NCI-H2227 treated with DMSO at 0.1 percent for 48 hours (cell line): ENCODE measurements at places on chromosomes 16 and 17.

GRCh38 chr16:50735629-50736122, 6.2 kb upstream of the CYLD start:
- DNase-seq = no peak

- DNase-seq = no peak
Measured at GRCh38 chr16:70612931-70613330, 33.4 kb upstream of the IL34 start.

DNA sequence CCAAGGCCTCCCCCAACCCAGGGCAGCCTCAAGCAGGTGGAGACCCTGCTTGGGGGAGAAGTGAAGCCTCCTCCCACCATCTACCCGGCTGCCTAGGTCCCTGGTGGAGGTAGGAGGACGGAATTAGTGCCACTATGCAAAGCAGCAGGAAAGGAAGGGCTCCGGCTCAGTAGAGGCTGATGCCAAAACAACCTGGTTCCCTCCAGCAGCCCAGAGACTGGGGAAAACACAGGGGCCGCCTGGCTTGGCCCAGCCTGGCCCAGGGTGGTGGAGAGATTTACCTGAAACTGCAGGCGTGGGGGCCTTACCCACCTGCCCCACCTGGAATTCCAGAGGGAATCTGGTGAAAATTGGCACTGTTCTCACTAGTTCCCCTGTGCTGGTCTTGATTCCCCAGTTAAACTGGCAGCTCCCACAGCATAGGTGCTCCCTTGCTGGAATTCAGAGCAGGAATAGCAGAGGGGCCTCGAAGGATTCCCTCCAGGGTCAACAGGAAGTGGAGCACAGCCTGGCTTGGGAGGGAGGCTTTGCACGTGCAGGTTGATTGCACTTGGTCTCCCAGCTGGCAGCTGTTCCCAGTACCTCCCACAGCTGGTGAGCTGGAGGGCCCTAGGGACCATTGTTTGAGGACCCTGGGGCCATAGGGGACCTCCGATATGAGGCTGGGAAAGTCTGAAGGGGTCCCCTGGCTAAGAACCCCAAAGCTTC, 4.5 kb downstream of the CD79B start:
- DNase-seq = no peak

- DNase-seq = no peak
Measured at GRCh38 chr17:74298778-74299177, 24.7 kb downstream of the DNAI2 start.

DNA sequence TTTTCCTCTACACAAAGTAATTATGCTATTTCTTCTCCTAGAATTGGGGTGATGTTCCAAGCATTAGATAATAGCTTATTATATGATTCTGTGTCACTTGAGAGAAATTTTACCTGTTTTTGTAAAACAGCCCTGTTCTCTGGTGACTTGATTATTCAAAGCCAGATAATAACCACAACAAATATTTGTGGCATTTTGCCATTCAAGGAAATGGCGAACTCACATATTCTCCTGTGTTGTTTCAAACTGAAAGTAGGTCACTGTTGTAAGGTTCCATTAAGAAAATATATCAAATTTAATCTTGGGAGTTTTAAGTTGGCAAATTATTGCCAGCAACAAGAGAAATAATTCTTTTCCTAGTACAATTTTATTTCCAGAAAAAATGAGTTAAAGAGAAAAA, 124.8 kb downstream of the STXBP4 start:
- no peak for DNase-seq

DNA sequence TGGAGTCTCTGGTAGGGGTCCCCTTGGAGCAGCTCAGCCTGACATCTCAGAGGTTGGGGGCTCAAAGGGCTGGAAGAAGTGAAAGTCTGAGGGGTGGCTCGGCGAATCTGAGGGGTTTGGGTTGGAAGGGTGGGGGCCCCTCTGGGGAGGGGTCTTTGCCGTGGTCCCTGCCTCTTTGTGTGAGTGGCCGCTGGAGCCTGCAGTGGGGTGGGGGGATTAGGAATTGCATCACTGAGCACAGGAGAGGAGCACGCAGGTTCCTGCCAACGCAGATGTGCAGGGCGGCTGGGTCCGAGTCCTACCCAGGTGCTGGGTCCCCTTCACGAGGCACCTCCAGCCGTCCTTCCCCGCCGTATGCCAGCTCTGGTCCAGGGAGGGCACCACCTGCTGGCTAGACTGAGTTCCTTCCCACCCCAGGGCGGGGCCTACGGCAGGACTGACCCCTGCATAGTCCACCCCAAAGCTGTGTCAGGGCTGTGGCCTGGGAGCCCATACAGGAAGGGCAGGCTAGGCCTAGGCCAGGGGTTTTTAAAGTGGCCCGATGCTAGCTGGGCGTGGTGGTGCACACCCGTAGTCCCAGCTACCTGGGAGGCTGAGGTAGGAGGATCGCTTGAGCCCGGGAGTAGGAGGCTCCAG, 9.9 kb downstream of the FMNL1 start:
- no peak for DNase-seq

DNA sequence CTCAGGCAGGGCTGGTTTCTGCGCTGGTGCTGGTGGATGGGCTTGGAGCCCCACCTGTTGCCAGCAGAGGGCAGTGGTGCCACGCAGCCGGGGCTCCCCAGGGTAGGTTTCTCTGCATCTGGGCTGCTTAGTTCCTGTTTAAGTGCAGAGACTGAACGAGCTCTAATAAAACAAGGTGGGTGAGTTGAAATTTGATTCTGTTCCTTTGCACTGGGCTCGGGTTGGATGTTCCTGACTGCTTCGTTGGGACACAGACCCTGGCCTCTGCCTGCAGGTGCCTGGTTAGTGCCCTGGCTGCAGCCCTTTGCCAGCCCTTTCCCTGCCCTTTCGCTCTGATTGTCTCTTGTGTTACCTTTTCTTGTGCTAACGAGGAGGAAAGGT, 30.0 kb downstream of the TBCD start:
- peak; percentile 48 for DNase-seq

- DNase-seq = no peak
Measured at GRCh38 chr16:4407543-4408322, 8.7 kb downstream of the CORO7 start.

DNA sequence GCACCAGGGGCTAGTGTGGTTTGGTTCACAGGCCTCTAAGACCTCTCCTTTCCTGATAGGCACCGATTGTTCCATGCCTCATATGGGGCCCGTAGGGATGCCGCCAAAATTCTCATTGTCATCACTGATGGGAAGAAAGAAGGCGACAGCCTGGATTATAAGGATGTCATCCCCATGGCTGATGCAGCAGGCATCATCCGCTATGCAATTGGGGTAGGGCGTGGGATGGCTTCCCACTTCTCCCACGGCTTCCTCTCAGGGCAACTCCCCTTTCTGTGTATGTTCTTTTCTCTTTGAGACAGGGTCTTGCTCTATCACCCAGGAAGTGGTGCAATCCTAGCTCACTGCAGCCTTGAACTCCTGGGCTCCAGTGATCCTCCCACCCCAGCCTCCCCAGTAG, 5.3 kb downstream of the ITGAX start:
- DNase-seq = no peak

- no peak for DNase-seq
Measured at GRCh38 chr17:46135126-46135812, 58.0 kb downstream of the KANSL1 start.

- DNase-seq = no peak
Measured at GRCh38 chr17:1325766-1326165, 46.3 kb downstream of the TRARG1 start.

DNA sequence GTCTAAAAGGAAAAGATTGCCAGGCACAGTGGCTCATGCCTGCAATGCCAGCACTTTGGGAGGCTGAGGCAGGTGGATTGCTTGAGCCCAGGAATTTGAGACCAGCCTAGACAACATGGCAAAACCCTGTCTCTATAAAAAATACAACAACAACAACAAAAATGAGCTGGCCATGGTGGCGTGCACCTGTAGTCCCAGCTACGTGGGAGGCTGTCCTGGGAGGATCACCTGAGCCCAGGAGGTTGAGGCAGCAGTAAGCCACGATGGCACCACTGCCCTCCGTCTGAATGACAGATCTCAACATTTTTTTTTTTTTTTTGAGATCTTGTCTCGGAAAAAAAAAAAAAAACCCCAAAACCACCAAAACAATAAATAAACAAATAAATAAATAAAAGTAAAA, 28.1 kb upstream of the ATP2A3 start:
- DNase-seq = no peak
